ENCODE measurements at places on chromosomes 1 and 21.

GRCh38 chr1:53348486-53349368 is 20.9 kb upstream of the LRP8 start:
- no peak for DNase-seq

GRCh38 chr1:221157026-221157761 is 278.0 kb downstream of the HLX start:
- no peak for DNase-seq

- DNase-seq = no peak
These were observed 450.2 kb downstream of the LMO4 start for GRCh38 chr1:87778896-87779295.

DNA sequence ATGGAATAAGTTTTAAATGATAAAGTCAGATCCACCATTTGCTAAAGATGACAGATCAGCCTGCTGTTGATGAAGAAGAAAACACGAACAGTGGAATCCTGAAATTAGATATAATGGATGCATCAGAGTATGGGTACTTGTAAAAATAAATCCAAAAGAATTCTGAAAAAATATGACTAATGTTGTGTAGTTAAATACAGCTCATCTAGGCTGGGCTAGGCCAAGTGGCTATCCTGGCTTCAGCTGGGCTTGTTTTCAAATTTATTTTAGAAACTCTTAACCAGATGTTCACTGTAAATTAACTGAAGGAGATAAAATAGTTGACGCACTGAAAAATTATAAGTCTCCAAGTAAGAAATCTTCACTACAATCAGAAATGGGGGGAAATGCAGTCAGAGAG is 7.4 kb upstream of the RGS2 start:
- no peak for DNase-seq

- no peak for DNase-seq
These were observed 5.3 kb upstream of the CD55 start for GRCh38 chr1:207316141-207316540.

- no peak for DNase-seq
These were observed 252.9 kb downstream of the KCNT2 start for GRCh38 chr1:196355206-196355786.

DNA sequence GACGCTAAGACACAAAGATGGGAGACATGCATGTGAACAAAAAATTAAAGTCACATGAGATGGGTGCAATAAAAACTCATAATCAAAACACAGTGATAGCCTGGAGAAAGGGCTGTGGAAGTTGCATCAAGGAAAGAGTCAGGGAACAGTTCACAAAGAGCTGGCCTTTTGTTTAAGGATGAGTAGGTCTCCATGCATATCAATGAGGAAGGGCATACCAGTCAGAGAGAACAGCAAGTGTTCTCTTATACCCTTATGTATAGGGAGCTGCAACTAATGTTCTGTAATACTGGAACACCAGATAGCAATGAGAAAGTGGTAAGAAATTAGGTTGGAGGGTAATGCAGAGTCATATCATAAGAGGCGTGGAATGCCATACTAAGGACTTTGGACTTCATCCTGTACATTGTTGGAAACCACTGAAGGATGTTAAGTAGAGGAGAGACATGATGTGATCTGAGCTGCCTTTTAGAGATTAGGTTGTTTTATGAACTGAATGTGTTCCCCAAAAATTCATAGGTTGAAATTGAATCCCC is 46.7 kb upstream of the SAMD13 start:
- DNase-seq = no peak

DNA sequence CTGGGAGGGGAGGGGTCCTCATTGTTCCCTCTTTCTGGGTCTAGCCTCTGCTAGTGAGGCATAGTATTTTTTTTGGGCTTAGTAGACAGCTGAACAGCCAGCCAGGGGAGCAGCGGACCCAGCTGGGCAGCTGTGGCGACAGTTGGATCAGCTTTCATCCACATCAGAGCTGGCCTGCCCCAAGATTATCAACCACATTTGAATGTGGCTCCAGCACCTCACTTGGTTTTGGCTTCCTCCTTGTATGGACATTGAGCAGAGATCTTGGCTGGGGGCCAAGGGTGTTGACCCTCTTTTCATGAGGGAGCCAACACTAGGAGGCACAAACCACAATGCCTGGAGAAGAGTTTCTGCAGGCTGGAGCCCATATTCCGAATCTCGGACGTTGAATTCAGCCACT is 25.0 kb downstream of the WNT4 start:
- DNase-seq = no peak

DNA sequence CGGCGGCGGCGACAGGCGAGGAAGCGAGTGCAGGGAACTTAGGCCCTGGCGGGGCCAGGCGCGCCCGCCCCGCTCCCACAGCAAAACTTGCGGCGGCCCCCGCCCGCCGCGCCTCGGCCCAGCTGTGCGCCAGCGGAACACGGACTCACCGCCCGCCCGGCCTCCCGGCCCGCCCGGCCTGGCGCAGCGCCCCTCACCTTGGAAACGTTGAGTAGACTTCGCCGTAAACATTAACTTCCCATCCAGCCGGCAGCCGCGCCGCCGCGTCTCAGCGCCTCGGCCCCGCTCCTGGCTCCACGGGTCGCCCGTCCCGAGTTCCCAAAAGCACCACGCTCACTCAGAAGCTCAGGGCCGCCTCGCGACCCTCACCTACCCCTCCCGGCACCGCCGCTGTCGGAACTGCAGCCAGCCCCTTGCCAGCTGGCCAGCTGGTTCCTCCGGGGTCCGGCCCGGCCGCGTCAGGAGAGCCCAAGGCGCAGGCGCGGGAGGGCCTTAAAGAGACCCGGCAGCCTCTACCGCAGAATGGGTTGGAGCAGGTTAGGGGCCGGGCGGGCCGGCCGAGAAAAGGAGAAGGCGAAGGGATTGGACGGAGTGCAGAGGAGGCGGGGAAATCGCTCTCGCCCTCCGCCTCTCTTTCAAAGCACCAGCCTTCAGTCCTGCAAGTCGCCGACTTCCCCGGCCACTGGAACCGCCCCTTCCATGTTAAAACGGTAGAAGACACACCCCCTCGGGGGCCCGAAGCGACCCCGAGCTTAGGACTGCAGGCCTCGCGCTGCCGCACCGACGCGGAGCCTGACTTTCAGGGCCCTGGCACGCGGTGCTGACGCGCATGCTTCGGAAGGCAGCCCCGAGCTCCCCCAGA is at the start of gene EVI5:
Gene EVI5, minus strand, starts transcription at position 470 of the 862 bp plus-strand sequence. CDS start 48,562 bp downstream, outside the sequence.
- peak; percentile 40 for DNase-seq

- no peak for DNase-seq
These were observed 101.0 kb upstream of the NFIA start for GRCh38 chr1:60981357-60981756.

- no peak for DNase-seq
These were observed 11.5 kb upstream of the TAF1A start for GRCh38 chr1:222601257-222601656.

- no peak for DNase-seq
These were observed 31.0 kb downstream of the ARID1A start for GRCh38 chr1:26726784-26727183.

- DNase-seq = no peak
These were observed 5.6 kb upstream of the LACTBL1 start for GRCh38 chr1:22978299-22978698.

DNA sequence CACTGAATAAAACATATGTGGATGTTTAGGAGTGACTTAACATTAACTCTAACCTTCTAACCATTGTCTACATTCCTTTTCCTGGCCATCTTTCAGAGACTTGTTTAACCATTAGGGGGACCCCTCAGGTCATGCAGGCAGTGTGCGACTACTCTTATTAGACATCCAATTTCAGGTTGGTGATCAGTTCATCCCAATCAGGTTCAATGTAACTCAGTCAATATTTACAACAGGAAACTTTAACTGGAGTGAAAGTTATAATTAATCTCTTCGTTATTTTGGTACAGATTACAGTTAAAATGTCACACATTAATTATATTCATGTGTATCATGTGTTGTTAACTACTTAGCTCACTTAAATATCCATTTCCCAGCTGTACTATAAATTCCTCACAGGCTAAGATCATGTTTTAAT is 68.8 kb upstream of the RGS1 start:
- no peak for DNase-seq

- DNase-seq = no peak
These were observed 25.4 kb downstream of the ASH1L start for GRCh38 chr1:155537193-155537592.

GRCh38 chr1:244068567-244068966 is 17.5 kb downstream of the ZBTB18 start:
- no peak for DNase-seq

DNA sequence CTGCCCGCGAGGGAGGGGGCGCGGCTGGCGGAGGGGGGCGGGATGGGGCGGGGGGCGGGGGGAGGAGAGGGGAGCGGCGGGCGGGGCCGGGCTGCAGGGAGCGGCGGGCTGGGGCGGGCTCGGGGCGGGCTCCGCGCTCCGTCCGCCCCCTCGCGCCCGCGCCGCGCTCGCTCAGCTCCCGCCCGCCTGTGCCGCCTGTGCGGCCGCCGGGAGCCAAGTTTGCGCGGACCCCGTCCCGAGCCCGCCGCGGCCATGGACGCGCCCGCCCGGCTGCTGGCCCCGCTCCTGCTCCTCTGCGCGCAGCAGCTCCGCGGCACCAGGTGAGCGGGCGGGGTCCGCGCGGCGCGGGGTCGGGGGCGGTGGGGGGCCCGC is at the start of gene GABRD:
Gene GABRD, plus strand, starts transcription at position 174 of the 372 bp plus-strand sequence. Its CDS starts 79 bp downstream, at position 253.
- peak; percentile 5 for DNase-seq

DNA sequence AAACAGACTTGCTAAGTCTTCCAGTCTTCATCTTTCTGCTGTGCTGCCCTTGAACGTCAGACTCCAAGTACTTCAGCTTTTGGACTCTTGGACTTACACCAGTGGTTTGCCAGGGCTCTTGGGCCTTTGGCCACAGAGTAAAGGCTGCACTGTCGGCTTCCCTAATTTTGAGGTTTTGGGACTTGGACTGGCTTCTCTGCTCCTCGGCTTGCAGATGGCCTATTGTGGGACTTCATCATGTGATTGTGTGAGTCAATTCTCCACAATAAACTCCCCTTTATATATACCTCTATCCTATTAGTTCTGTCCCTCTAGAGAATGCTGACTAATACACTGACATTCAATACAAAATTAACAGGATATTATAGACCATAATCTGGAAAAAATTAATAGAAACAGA is 628.1 kb downstream of the PLPP3 start:
- no peak for DNase-seq

DNA sequence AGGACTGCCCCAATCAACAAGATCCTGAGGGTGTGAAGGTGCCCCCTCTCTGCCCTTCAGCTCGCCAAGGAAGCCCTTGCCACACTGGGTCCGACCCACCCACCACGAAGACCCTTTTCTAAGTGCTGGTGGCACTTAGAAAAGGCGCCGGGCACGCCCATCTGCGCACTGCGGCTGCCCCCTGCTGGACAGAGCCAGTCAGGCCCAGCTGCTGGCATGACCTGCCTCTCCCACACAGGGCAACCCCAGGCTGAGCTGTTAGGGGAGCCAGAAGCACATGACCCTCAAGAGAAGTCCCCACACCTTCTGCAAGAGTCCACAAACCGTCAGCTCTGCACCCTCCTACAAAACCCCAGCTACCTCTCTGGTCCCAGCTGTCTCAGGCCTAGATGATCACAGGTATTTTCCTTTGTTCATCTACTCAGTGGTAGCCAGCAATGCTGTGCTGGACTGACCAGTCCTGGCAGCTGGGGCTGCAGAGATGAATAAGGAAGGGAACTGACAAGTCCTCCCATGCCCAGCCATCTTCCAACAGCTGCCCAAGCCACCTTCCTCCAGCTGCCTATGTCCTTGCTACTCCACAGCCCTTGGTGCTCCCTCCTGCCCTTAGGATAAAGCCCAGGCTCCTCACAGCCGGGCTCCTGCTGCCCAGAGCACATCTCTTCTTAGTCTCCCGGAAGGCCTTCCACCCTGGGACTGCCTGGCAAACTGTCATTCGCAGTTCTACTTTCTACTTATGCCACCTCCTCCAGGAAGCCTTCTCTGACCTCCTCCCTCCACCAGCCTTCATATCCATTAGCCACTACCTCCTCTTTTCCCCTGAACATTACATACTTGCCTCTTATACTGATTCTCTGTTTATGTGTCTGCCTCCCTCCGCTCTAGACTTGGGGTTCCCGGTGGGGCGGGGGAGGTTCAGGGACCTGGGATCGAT is 39.8 kb upstream of the ZC3H12A start:
- peak; percentile 76 for DNase-seq

GRCh38 chr1:210978316-210978973 is 155.5 kb downstream of the KCNH1 start:
- DNase-seq = no peak

DNA sequence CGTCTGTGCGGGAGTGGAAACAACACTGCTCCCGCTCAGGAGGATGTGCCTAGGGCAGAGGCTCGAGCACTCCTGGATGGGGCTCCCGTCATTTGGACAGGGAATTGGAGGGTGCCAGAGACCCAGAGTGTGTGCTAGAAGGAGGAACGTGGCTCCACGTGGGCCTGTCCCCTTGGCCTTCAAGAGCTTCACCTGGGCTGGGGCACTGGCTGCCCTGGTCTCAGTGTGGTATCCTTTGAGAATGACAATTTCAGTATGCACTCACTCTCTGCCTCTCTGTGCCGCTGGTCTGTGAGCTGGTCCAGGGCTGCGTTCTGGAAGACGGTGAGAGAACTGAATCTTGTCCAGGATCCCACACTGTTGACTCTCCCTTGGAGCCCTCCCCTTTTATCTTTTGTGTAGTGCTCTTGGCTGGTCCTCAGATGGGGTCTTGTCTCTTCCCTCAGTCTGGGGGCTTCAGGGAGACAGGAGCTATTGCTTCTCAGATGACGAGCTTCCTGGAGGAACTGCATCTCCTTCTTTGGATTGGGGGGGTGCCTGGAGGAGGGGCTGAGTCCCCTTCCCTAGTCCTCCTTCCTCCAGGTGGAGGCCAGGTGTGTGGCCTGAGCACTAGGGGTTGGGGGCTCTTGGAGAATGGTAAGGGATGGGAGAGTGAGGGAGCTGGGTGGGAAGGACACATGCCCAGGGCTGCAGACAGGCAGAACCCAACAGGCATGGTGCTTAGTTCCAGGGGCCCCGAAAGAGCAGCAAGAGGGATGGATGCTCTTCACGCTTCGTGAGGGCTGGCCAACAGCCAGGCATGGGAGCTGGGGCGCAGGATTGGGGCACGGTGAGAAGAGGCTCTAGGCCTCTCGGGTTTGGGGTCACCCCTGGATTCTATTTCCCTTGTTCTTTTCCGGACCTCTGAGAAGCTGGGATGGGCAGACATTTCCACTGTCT is 14.8 kb upstream of the ETV3L start:
- DNase-seq = no peak

GRCh38 chr1:193539731-193540459 is 353.5 kb upstream of the B3GALT2 start:
- DNase-seq = no peak

- no peak for DNase-seq
These were observed 101.6 kb downstream of the GABPA start for GRCh38 chr21:25836396-25836795.

GRCh38 chr1:94971491-94971924 is 44.6 kb upstream of the CNN3 start:
- DNase-seq = no peak

GRCh38 chr1:79845936-79846335 is 839.4 kb upstream of the ADGRL4 start:
- no peak for DNase-seq

DNA sequence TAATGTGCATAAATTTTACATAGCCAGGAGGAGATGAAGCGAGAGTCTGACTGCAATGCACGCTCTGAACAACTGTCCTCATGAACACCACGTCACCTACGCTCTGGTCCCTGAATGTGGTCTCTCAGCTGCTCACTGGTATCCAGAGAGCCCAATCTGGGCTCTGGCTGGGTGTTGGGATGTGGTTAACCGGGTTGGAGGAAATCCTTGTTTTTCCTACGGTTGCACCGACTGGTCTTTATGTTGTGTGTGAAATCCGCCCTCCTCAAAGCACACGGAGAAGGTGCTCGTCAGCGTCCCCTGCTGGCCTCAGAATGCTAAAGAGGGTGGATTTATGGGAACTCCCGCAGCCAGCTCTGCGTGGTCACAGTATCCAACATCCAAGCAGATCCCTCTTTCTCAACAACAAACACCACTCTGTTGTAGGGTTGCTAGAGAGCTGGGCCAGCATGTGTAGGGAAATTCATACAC is 51.8 kb upstream of the FAM89A start:
- peak; percentile 23 for DNase-seq
